Urinary bladder (tissue), 4 donors: ENCODE measurements at places on chromosomes 7 and 10. TPM values are rescaled to one million over a fixed set of nuclear protein-coding genes. Genes with fewer than 3 reads are reported as not detected.

DNA sequence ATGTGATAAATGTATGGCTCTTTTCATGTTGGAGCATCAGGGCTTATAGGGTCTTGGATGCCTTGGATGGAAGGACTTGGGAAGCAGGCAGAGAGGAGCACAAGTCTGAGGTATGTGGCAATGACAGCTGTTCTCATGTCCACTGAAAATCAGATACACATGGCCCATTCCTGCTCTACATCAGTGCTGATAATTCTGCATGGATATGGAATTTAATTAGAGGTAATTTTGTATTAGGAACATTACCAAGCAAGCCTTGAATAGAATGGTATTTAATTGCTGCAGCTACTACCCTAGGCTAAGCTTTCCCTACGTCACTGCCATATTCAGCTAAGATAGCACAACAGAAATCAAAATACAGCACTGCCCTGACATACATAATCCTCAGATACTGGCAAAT lies 299.6 kb downstream of the LHFPL3 start:
- DNase-seq: no peak

- DNase-seq: no peak
Observed at GRCh38 chr10:119309423-119309770, 102.0 kb downstream of the GRK5 start.

DNA sequence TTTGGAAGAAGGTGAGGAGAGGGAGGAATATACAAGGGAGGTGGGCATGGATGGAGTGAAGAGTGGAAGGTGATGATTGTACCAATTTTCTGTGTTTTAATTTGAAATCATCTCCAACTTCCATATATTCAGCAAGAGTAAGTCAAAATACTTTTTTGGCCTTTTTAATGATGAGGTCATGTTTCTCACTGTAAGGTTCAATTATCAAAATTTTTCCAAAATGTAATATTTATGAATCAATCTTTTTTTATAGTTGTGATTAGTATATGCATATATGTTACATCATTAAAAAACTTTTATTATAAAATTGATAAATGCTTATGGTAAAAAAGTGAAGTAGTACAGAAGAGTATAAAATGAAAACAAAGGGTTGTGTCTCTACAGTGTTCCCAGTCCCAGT lies 40.7 kb downstream of the PRKAR2B start:
- no peak for DNase-seq

GRCh38 chr10:75253281-75254220 lies 17.8 kb upstream of the COMTD1 start:
- DNase-seq: no peak

PRTFDC1 gene
- 29.2 TPM for total RNA-seq

DNA sequence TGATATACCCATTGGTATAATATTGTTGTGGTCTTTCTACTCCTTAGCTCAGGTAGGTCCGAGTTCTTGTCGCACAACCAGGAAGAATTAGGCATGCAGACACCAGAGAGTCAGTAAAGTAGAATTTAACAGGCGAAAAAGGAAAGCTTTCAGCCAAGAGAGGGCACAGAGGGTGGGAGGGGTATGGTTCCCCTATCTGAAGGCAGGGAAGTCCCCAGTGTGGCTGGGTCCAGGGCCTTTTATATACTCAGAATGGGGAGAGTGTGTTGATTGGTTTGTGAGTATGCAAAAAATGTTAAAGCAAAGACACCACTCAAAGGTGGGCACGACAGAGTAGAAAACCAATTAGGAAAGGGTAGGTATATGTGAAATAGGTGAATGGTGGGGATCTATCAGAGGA lies 53.9 kb downstream of the IMMP2L start:
- no peak for DNase-seq

LIPJ gene
- total RNA-seq: 0.26 TPM

DNA sequence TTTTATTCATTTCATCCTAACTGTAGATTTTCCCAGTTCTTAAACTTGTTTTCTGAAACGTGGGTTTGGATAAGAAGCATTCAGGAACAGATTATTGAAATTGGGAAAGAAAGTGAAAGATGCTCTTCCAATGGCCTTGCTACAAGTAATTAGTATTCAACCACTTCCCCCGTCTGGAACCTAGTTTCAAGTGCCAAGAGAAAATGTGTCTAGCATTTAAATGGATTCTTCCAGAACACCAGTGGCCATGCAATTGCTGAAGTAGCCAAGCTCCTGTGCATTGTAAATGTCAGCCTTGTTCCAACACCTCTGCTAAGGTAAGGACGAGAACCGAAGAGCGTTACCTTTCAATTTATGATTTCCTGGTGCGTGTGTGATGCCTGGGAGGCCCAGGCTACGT lies 68.2 kb downstream of the PFKFB3 start:
- DNase-seq: no peak

GRCh38 chr10:27743877-27744801 lies 1.5 kb downstream of the MKX start:
- DNase-seq: no peak

ICA1 gene
- total RNA-seq: 32.8 TPM

GRCh38 chr10:114256008-114256765 lies 17.1 kb downstream of the VWA2 start:
- DNase-seq: no peak

CROT gene
- total RNA-seq: 66.0 TPM

DNA sequence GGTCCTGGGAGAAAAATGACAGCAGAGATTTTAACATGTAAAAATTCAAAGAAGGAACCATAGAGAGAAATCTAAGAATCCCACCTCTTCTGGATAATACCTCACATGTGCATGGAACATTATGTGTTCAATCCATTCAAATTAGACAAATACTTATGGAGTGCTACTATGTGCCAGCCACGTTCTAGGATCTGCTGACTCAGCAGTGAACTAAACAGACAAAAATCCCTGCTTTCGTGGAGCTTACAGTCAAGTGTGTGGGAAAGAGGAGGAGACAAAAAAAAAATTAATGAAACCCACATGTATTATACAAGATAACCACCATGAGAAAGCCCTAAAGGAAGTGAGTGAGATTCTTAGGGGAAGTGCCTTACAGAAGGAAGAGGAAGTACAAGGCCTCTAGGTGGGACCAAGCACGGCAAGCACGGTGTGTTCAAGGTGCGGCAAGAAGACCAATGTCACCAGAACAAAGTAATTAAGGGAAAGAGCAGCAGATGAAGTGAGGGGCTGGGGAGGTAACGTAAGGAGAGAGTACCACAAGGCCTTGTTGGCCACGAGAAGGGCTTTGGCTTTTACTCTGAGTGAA lies 71.0 kb downstream of the SLC25A13 start:
- DNase-seq: no peak

SPDYE2B gene
- total RNA-seq: not detected

COL1A2 gene
- total RNA-seq: 11,897 TPM

- DNase-seq: no peak
Observed at GRCh38 chr7:39594988-39595620, 28.3 kb upstream of the RALA start.

DNA sequence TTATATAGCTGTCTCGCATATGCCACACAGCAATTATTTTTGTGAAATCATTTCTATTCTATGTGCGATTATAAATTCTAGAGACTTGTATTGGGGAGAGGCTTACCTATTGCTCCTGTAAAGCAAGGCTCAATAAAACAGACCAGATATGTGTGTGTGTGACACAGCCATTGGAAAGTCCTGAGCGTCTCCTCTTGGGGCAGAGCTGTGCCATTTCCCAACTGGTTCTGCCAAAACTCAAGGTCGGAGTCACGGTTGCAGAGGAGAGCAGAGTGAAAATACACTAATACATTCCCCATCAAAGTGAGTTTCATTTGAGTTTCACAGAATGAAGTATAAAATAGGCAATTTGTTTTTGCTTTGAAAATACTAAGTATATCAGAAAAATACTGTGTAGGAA lies 567.4 kb upstream of the FZD8 start:
- DNase-seq: no peak

TMEM213 gene
- total RNA-seq: not detected

DNA sequence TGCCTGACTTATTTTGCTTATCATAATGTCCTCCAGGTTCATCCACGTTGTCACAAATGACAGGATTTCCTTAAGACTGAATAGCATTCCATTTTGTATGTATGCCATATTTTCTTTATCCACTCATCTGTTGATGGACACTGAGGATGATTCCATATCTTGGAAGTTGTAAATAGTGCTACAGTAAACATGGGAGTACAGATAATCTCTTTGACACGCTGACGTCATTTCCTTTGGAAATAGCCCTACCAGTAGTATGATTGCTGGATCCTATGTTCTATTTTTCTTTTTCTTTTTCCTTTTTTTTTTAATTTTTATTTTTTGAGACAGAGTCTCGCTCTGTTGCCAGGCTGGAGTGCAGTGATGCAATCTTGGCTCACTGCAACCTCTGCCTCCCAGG lies 167.6 kb downstream of the CTTNBP2 start:
- no peak for DNase-seq

IMPDH1 gene
- total RNA-seq: 24.7 TPM

DNA sequence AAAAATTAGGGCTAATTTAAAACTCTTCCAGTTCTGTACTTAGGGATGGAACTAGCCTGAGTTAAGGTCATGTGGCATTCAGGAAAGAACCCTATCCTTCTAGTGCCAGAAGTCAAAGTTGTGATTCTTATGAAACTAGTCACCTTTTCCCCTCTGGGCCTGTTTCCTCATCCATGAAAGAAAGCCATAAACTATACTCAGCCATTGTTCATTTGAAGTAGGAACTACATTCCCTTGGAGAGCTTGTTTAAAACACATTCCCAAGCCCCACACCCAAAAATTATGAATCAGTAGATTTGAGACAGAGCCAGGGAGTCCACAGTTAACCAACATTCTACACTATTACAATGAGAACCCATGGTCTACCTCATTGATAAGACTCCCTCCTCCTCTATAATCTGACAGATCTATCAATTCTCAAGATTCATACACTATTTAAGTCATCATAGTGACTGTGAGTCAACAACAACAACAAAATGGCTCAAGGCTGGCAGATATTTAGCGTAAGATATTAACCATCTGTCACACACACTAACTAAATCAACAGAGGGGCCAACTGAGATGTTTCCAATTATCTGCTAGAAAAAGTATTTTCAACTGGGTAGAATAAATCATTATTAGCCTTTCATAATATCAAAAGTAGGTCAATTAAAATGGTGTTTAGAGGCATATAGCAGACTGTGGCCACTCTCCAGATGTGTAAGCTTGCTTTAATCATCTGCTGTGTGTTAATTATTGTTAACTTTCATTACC lies 102.3 kb downstream of the SLC25A13 start:
- no peak for DNase-seq

DNA sequence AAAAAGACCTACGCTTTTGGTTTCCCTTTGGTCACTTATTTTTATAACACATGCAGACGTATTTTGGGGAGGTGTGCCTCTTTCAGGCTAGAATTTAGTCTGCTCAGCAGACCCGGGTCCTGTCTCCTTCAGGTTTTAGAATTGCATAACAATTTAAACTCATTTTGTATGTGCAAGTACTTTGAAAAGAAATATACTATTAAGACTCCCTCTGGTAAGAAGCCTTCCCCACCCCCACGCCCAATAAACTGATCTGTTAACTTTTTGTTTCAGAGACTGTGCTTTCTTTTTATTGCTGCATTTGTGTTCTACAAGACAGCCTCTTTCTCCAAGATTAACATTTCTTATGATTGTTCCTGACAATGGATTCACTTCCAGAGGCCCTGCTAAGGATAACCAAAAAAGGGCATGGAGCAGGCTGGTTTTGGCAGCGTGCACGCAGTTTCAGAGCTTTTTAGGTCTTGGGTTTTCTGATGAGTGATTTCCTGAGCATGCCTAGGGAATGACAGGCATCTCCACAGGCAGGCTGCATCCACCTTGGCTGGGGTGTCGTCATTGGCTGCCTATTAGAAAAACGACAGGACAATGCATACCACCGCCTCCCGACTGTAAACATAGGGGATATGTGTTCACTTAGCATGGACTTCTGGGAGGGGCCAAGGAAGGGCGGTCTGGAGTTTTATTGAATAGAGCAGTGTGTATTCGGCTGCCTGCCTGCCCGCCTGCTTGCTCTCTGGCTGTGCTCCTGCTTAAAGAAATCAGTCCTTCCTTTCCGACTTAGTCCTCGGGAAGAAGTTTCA lies at the start of gene CALD1:
TSS of gene CALD1 (plus strand) at position 694 of the 800 bp plus-strand sequence. CDS start 88,100 bp downstream, outside the sequence.
- peak; percentile 84 for DNase-seq

GRCh38 chr10:100008142-100008522 lies 1.6 kb downstream of the DNMBP start:
- DNase-seq: no peak

DNA sequence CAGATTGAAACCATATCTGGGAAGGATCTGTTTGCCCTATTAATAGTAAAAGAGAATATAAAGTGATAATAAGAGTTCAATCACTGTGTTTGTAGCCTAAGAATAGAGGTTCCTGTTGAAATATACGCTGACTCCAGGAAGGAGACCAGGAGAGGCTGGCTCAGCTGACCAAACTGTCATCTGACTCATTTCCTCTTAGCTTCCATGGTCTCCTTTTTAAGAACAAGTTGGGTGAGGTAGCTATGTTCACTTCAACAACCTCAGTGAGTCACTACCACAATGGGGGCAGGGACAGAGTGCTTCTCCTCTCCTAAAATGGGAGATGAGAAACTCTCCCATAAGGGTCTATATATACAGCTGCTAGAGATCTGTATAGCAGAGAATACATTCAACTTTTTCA lies 543.3 kb downstream of the CALN1 start:
- no peak for DNase-seq

DNA sequence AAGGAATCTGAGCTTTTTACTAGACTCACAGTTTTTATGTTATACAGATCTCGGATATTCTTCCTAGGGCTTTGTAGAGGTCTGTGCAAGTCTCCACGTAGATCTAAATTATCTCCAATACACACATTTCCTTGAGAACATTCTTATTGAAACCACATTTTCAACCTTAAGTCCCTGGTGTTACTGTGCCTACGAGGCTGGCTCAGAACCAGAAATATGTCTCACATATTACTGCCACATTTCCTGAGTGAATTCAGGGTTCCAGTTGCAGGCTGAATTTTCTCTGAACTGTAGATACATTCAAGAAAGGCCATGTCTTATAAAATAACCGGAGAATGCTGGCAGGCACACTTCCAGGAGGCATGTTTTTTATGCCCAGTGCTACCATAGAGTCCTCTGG lies 46.5 kb downstream of the INHBA start:
- no peak for DNase-seq

DNA sequence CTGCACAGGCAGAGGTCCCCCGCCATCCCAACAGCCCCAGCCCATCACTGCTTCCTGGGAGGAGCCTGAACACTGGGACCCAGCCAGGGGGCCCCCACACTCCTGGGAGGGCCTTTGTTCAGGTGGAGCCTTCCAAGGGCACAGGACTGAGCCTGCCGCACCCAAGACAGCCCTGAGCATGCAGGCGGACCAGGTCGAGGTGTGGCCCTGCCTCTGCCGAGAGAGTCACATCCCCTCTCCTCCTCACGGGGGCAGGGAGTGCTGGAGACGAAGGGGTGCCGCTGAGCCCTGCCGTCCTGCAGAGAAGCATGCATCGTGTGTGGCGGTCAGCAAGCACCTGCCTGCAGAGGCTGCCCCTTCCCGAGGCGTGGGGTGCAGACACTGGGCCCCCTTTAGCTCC lies 7.3 kb upstream of the MAFK start:
- no peak for DNase-seq
